ENCODE measurements at places on chromosomes 7 and 10.

GRCh38 chr10:114956466-114956865 is 18.5 kb downstream of the TRUB1 start:
- DNase-seq: no peak

GRCh38 chr10:103551619-103552602 is 58.4 kb downstream of the NEURL1 start:
- no peak for DNase-seq

GRCh38 chr7:44590910-44591309 is 8.9 kb upstream of the TMED4 start:
- DNase-seq: no peak

DNA sequence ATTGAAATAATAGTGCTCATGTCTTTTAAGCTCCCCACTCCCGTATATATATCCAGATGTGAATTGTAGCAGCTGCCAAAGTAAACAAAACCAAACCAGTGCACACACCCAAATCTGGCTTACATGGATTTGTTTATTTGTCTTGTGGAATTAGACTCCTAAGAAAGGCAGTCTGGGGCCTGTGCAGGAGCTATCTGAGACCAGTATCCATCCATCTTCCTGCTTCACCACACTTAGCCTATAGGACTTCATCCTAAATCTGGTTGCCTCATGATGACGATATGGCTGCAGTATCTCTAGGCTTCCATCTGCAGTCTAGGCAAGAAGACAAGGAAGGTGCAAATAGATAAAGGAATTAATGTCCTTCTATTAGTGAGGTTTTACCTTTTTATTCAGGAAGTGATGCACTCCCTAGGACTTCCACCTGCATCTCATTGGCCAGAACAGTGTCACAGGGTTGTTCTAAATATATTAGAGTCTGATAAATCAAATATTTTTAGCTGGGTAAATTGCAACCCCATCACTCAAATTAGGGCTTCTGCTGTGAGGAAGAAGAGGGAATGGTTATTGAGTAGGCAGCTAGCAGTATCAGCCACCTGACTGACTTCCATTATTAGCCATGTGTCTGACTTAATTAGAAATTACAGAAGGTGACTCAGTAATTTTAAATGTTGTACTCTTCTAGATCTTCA is 6.0 kb downstream of the WIPF3 start:
- no peak for DNase-seq

DNA sequence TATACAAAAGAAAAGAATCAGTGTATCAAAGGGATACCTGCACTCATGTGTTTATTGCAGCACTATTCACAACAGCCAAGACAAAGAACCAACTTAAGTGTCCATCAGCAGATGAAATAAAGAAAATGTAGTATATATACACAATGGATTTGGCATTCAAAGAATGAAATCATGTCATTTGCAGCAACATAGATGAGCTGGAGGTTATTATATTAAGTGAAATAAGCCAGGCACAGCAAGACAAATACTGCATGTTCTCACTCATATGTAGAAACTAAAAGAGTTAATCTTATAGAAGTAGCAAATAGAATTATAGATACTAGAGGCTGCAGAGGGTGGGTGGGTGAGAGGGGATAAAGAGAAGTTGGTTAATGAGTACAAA is 28.3 kb downstream of the CNOT4 start:
- DNase-seq: no peak

DNA sequence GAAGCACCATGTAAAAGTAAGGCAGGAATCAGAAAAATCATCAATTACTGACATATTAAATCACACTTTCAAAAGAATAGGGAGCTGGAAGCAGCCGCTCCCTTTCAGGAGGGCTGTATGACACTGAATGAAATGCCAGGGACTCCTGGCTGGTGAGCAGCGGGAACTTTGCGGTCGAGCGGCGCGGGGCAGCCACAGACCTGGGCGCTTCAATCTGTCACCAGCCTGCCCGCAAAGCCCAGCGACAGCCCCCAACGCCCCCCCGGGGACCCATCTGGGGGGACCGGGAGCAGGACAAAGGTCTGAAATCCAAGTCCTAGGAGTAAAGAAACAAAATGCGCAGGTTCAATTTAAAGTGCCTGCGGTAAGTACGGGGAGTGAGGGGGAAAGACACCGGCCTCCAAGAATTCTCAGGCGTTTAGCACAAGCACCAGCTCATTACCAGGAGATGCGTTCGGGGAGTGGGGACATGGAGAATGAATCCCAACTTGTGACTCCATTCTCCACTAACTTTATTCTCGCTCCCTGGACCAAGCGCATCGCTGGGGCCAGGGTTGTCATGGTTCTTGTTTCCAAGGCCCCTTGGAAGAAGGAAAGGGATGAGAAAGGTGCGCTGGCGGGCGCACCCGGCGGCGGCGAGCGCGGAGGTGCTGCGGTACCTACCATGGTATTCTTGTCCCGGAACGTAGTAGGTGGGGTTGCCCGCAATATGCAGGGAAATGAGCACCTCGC is 824 bp downstream of the RELN start:
- no peak for DNase-seq

DNA sequence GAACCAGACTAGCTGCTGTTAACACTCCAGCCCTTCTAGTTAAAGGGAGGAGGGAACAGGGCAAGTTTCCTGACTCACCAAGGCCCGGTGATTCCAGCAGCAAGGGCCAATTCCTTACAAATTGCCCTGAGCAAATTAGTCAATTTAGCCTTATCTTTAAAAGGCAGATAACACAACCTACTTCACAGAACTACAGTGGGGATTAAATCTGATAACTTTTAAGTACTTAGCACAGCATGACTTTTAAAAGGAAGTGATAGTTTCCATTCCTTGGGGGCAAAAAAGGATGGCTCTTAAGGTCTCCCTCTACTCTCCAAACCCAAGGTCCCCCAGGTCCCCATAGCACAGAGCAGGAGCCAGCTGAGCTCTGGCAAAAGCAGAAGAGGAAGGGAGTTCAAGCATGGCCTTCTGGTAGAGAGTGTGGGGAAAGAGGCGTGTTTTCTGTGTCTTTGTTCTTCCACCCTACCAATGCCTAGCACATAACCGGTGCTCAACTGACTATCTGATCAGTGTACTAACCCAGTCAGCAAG is 4.0 kb downstream of the CDCA7L start:
- no peak for DNase-seq

DNA sequence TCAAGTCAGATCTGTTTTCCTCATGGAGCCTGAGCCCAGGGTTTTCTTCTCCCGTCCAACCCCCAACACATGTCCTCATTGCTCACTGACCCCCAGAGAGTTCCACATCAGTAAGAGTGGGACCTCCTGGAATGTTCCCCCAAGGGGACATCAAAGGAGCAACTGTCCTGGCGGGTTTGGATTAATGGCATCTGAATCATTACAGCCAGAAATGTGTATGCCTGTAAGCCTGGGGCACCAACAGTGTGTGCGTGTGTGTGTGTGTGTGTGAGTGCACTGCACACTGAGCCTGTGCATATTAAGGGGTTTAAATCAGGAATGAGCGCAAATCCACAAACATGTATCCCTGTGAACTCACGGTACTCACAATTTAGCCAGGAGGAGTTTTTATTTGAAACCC is 222.3 kb downstream of the PLXNA4 start:
- no peak for DNase-seq

- DNase-seq: peak; percentile 14
Observed at GRCh38 chr10:12041766-12042408, 722 bp downstream of the UPF2 start.

DNA sequence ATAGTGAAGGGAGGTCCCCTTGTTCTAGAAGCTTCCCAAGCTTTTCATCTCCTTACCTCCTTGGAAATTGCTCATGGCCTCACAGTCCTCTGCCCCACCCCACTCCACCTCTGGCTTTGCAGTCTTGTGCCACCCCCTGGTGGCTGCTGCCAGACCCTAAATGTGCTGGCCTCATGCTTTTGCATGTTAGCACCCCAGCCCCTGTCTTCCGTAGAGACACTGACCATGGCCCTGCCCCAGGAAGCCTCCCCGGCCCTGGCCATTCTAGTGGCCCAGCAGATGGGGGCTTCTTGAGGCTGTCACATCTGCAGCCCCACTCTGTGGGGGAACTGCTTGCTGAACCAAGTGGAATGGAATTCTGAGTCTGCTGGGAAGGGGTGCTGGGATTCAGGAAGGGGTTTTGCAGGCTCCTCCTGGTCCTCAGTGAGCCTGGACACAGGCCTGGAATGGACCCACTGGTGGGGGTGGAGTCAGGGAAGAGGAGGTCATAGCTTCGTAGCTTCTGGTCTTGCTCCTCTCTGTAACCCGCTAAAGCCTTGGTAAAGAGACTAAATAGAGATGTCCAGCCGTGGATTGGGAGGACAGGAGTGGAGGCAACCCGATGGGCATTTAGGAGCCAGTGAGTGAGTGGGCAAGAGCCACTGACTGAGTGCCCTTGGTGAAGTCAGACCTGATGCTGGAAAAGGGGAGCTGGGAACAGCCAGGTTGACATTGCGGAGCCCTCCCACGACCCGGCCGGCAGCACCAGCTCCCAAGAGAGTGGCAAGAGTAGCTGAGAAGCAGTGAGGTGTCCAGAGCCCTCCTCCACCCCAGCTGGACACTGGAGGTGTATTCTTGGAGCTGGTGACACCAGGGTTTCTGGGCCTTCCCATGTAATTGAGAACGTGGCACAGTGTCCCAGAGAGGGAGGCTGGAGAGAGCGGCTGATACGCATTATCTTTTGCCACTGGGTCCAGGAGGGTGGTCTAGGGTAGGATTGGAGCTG is 20.9 kb downstream of the RAMP3 start:
- DNase-seq: no peak

- no peak for DNase-seq
Observed at GRCh38 chr10:1476455-1476803, 260.9 kb downstream of the ADARB2 start.

- DNase-seq: no peak
Observed at GRCh38 chr7:1712907-1713501, 42.9 kb downstream of the ELFN1 start.

- DNase-seq: no peak
Observed at GRCh38 chr10:24901686-24902399, 50.6 kb downstream of the PRTFDC1 start.

- no peak for DNase-seq
Observed at GRCh38 chr10:69337296-69338132, 59.2 kb downstream of the HK1 start.

DNA sequence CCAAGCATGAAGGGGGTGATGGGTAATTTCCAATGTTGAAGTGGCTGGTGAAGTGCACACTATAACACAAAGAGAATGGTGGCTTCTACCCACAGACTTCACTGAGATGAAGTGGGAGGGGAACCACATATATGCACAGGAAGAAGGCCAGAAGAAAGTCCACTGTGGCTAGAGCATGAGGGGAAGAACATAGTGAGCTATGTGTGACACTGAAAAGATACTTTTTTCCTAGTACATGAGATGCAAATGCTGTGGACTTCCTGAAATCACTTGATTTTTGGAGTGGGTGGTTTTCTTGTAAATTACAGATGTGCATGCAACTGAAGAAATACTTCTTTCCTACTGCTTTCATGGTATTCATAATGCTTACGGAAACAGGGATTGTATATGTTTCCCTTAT is 115.6 kb upstream of the PHYHIPL start:
- DNase-seq: no peak

DNA sequence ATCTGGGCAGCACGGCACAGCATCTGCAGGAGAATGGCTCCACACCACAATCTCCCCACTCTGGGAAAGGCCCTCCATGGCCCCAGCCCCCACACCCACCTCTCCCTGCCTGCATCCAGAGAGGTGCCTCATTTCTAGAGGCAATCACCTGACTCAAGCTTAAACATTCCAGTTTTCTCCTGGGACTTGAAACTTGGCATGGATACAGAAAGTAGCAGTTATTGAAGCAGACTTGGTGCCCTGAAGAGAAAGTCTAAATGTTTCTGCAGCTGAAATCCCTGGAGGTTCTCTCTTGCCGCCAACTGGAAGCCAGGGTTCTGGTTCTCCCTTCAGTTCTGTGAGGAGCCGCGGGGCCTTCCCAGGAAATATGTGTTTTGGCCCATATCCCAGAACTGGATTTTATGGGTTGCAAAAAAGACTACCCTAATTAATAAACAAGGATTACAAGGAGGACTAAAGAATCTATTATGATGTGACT is 122.8 kb downstream of the SKIDA1 start:
- no peak for DNase-seq

DNA sequence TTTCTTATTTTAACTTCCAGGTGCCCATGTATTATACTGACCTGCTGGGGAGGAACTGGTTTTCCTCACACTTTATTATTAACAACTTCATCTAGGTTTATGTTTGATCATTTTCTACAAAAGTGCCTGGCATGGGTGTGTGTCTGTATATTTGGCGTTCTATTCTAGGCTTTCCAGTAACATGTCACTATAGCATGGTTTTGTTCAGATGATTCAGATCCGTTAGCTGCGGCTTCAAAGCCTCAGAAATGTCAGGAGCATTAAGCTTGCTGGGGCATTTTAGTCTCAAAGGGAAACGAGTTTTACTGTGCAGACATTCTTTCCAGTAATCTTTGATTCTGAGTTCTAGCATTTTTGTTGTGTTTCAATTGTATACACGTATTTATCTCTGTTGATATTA is 2.3 kb downstream of the INPP5A start:
- DNase-seq: peak; percentile 30

All from activated T-cell treated with anti-CD3 and anti-CD28 coated beads for 24 hours (primary cell).